Activated CD4-positive, alpha-beta T cell treated with anti-CD3 and anti-CD28 coated beads for 24 hours (primary cell): ENCODE measurements at places on chromosomes 11 and 22.

DNA sequence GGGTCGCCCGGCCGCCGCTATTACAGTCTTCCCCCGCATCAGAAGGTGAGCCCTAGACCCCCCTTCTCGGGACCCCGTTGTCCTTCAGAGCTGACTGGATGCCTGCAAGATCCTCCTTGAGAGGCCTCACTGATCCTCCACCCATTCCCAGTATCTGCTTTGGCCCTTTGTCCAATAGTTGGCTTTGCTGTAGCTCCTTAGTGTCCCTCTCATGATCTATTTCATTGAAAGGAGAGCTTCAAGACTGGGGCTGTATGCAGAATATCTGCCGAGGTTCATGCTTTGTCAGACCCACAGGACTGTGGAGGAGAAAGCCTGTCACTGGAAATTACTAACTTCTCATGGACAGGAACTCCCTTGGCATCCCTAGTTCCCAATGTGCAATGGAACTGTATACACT, 499 bp downstream of the DLAT start:
- no peak for DNase-seq

DNA sequence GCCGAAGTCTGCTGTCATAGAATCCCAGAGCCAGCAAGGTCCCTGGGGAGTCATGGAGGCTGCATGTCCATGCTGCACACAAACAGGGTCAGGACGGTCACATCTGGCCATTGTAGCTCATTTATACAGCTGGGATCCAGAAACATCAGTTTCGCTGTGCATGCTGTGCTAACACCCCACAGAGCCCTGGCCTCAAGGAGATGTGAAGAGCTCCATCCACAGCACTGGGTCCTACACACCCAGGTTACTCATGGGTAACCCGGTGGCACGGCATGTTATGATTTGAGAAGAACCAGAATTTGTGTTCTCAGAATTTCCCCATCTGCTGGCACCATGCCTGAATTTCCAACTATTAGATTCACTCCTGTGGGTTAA, 146.3 kb upstream of the ARHGAP20 start:
- no peak for DNase-seq

- DNase-seq, result no peak
Measured at GRCh38 chr11:57417056-57417455, 9.9 kb downstream of the SLC43A3 start.

GRCh38 chr11:61168800-61169199, 7.6 kb upstream of the VPS37C start:
- no peak for DNase-seq

GRCh38 chr11:134950692-134951304, 538.8 kb upstream of the B3GAT1 start:
- no peak for DNase-seq

- DNase-seq, result no peak
Measured at GRCh38 chr11:123856444-123856843, 29.0 kb downstream of the TMEM225 start.
